ENCODE measurements at places on chromosomes 2 and 18. TPM values are rescaled to one million over a fixed set of nuclear protein-coding genes. Genes with fewer than 3 reads are reported as not detected.

DNA sequence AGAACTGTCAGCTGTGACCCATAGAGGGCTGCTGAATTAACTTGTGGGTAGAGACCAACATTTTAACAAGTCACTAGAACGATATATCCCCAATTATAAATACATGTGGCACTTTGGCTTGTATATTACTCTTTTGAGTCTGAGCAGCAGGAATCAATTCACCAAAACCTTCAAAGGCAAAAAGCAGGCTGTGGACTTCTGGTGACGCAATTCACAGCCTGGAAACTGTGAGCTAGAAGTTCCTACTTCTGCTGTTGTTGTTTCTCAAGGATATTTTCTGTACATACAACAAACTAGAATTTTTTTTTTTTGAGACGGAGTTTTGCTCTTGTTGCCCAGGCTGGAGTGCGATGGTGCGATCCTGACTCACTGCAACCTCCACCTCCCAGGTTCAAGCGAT lies 37.3 kb downstream of the PTCD3 start:
- DNase-seq: no peak

DNA sequence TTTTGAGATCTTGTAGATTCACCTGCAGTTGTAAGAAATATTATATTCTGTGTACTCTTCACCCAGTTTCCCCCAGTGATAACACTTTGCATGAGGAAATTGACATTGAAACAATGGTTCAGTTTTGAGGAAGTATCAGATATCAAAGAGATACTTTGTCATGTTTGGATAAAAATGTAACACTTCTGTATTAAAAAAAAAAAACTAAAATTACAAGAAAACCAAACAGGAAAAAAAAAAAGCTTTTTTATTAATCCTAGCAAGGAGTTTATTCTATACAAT lies 204.0 kb downstream of the ARL4C start:
- DNase-seq: no peak

GRCh38 chr2:170845343-170845742 lies 28.7 kb downstream of the GAD1 start:
- no peak for DNase-seq

GRCh38 chr2:5020116-5020875 lies 671.9 kb upstream of the SOX11 start:
- no peak for DNase-seq

DNA sequence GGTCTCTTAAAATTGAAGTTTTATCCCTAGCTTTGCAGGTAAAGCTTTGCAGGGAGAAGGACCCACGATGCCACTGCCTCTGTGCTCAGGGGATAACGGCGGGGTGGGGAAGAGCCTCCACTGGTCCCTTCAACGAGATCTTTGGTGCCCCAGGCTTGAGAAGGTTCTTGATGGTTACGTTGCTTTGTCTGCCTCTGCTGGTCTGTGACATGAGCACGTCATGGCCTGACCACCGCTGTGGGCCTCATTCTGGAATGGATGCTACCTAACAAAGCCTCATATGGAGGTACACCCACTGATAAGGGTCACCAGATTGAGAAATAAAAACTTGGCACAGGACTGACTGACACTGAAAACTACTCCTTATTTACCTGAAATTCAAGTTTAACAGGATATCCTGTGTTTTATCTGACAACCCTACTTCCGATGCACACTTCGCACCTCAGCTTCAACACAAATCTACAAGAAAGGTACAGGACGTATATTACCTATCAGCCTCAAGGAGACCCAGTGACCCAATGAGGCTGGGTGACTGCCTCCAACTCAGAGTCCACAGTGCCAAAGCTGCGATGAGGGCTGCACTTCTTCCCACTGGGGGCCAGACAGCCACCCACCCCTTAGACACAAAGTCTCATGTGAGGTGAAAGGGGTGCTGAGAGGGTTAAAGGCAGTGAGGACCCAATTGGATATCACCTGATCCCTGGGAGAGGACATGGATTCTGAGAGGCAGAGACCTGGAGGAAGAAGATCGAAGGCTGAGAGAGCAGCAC lies 64.9 kb downstream of the EIPR1 start:
- DNase-seq: no peak

GRCh38 chr2:240579771-240580614 lies 6.5 kb upstream of the CAPN10 start:
- no peak for DNase-seq

DNA sequence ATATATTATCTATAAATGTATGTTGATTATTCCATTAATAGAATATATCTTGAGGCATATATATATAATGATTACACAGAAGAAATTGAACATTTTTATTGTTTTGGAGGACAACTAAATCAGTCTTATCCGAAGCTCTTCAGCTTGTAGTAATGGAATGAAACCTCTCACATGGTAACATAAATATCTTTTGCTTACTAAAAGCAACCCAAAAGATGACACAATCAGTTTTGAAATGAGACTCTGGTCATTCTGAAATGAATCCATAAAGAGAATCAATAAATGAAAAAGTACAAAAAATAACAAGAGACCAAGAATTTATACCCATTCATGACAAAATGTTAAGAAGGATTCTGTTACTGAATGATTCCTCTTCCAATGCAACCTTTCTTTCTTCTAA lies 110.2 kb downstream of the FIGN start:
- no peak for DNase-seq

DNA sequence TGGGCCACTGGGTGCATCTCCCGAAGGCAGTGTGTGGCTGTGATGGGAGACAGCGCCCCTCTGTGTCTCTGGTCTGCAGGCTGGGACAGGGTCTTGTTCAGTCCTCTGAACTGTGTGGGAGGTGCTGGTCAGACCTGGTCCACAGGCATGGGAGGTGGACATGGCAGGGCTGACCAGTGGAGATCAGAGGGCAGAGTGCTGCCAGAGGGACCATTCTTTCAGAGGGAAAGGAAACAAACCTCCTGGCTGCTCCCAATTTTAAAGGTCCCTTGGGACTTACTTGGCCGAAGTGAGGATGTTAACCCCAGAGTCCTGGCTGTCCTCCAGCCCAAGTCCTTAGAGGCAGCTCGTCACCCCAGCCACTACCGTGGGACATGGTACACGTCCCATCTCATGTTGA lies 4.0 kb downstream of the CAPN13 start:
- DNase-seq: no peak

DNA sequence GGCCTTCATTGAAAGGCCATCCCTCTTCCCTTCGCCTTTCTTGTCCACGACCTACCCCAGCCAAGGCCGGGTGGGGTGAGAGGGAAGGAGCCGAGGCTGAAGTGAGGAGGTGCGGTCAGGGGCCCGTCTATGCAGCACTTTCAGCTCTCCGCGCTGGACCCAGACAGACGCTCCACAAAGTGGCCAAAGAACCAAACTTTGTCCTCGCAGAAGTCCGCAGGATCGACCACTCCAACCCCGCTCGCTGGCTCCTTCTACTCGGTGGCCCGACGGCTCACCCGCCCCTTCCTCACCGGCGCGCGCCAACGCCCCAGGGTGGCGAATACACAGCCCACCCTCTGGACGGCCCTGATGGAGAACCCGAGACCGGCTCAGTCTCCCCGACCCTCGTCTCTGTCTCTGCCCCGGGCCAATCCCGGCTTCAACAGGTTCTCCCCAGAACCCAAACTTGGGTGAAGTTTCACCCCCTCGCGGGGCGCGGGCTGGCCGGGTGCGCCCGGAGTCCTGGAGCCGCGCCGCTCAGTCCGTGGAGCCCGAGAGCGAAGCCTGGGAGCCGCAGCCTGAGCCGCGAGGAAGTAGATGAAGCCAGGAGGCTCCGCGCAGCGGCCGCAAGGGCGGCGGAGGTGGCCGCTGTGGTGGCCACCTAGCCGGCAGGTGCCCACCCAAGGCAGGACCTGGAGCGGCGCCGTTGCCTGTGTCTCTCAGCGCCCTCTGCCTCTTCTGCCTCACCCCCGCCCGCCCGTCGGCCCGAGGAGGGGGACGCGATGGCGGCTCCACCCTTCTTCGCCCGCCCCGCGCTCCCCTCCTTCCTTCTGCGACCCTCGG lies 26.7 kb upstream of the ALPP start:
- DNase-seq: no peak

- DNase-seq: no peak
Measured at GRCh38 chr2:3480352-3481010, 38.9 kb downstream of the ADI1 start.

DNA sequence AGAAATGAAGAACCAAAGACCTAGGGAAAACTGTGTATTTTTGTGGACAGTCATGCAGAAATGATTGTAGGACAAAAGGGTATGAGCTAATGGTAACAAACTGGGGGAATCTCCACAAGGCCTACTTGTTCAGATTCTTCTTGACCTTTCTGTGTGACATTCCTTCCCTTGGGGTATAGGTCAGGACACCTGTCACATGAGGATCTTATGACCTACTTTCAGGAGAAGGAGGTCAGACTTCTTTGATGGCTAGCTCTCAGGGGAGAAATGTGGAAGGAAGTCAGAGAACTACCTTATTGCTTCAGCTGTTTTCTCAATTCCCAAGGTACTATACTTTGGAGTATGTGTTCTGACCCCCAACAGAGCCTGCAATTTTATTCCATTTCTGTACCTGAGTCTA lies 40.7 kb upstream of the TANK start:
- DNase-seq: no peak

- peak; percentile 58 for DNase-seq
Measured at GRCh38 chr2:180980943-180981911, 822 bp downstream of the UBE2E3 start.

DNA sequence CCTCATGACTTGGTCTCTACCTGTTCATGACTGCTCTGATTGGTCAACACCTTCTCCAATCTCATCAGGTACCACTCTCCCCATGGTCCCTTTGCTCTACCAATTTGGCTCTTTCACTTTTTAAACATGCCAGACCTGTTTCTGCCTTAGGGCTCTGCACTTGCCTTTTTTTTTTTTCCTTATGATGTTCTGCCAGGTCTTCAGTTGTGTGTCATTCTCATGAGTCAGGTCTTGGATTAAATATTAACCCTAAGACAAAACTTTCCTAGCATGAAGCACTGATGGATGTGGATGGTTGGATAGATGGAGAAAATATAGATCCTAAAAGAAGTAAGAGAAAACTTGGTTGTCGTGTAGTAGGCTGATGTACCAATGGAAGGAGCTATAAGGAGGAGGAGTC lies 219.3 kb downstream of the TTC32 start:
- DNase-seq: no peak

GRCh38 chr2:122523143-122523542 lies 767.7 kb downstream of the TSN start:
- no peak for DNase-seq

- DNase-seq: no peak
Measured at GRCh38 chr2:94955702-94956101, 69.8 kb upstream of the MAL start.

DNA sequence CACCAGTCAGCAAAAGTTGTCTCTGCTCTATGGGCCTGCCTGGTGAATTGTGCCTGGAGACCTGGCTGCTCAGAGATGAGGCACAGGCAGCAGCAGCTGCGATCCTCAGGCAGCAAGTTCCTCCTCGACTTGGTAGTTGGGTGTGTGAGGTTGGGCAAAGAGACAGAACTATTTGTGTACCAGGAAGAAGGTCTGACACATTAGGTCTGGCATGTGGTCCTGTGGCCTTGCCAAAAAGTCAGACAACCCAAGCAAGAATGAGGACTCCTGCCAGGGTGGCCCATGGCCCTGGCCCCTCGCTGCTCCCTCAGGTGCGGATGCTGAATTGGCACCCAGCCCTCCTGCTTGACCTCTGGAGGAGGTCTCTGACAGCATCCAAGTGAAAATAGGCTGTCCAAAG lies 192.7 kb downstream of the DYSF start:
- DNase-seq: no peak

- DNase-seq: no peak
Measured at GRCh38 chr2:199830531-199830930, 20.5 kb downstream of the FTCDNL1 start.

Gene XDH
- not detected for total RNA-seq

Gene HOXD12
- total RNA-seq: not detected

Gene CCDC148
- total RNA-seq: 0.69 TPM

Gene TDRD15
- total RNA-seq: not detected

Gene RGPD8
- 10.8 TPM for total RNA-seq

Gene RAB17
- total RNA-seq: 0.55 TPM

Gene HSPE1
- total RNA-seq: 137 TPM

Gene GFPT1
- total RNA-seq: 38.7 TPM
